ENCODE measurements at places on chromosomes 6 and 20.

- peak; percentile 90 for DNase-seq
These were observed 91.4 kb upstream of the NEDD9 start for GRCh38 chr6:11323666-11324452.

DNA sequence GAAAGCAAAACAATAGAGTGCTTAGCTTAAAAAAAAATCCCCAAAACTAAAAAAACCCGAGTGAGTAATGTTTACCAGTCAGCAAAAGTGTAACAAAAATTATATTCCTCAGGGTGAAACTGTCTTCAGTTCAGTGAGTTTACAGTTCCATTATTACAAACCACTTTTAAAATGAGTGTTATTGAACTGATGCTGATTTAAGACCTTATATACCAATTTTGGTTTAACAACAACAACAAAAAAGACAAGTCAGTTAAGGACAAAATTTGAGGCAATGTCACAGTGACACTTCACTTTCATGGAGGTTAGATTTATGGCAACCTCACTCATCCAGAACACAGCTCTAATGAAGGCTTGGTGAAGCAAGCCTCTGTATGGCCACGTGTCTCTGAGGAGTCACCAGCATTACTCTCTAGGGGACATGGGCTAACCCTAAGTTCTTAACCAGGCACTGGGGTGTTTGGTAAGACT lies 630.8 kb downstream of the PHF3 start:
- DNase-seq, result no peak

- no peak for DNase-seq
These were observed 63.0 kb downstream of the MYB start for GRCh38 chr6:135243871-135244796.

GRCh38 chr6:24650365-24650764 lies 4.4 kb upstream of the KIAA0319 start:
- DNase-seq, result no peak

DNA sequence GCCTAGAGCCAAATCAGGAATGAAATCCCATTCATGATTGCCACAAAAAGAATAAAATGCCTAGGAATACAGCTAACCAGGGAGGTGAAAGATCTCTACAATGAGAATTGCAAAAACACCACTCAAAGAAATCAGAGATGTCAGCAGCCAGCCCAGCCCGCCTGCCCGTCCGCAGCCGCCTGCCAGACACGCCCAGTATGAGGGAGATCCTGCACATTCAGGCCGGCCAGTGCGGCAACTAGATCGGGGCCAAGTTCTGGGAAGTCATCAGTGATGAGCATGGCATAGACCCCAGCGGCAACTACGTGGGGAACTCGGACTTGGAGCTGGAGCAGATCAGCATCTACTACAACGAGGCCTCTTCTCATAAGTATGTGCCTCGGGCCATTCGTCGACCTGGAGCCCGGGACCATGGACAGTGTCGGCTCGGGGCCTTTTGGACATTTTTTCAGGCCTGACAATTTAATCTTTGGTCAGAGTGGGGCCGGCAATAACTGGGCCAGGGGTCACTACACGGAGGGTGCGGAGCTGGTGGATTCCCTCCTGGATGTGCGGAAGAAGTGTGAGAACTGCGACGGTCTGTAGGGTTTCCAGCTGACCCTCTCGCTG lies 13.4 kb downstream of the GABRR2 start:
- no peak for DNase-seq

GRCh38 chr20:54284928-54285704 lies 77.2 kb downstream of the PFDN4 start:
- DNase-seq, result no peak

GRCh38 chr20:875115-875514 lies 41.0 kb downstream of the ANGPT4 start:
- DNase-seq, result peak; percentile 51

- DNase-seq, result no peak
These were observed 10.1 kb downstream of the EZR start for GRCh38 chr6:158808941-158809678.

- no peak for DNase-seq
These were observed 254.0 kb upstream of the TAB2 start for GRCh38 chr6:149063468-149063867.
